ENCODE measurements at places on chromosomes 4 and X. TPM values are rescaled to one million over a fixed set of nuclear protein-coding genes. Genes with fewer than 3 reads are reported as not detected.

GRCh38 chr4:183637461-183637860 lies 21.5 kb downstream of the RWDD4 start:
- H3K27ac ChIP-seq = no peak overlapping the region
- no peak overlapping the region for H3K4me3 ChIP-seq
- DNase-seq = no peak
- no peaks in the 10 kb centered on the region for H3K4me1 ChIP-seq
- H3K36me3 ChIP-seq = no peaks in the 10 kb centered on the region

DNA sequence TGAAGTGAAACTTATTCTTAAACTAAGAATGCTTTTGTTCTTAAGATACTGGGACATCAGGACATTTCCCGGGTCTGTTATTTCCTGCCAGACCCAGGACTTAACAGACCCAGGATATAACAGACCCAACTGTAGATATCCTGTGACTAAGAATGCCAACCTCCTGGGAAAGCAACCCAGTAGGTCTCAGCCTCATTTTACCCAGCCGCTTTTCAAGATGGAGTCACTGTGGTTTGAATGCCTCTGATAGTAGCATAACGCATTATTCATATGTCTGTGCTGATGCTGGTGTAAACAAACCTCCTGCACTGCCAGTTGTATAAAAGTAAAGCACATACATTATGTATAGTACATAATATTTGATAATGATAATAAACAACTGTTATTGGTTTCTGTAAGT lies 185.8 kb upstream of the GPRIN3 start:
- H3K27ac ChIP-seq = no peak overlapping the region
- no peaks in the 10 kb centered on the region for H3K4me1 ChIP-seq
- no peak overlapping the region for H3K4me3 ChIP-seq
- DNase-seq = no peak
- no peaks in the 10 kb centered on the region for H3K27me3 ChIP-seq

GRCh38 chr4:174389439-174389838 lies 105.7 kb downstream of the CEP44 start:
- no peaks in the 10 kb centered on the region for H3K27me3 ChIP-seq
- no peak overlapping the region for H3K4me3 ChIP-seq
- peak; percentile 56 for DNase-seq
- H3K36me3 ChIP-seq = no peaks in the 10 kb centered on the region
- no peak overlapping the region for H3K27ac ChIP-seq

- no peaks in the 10 kb centered on the region for H3K4me1 ChIP-seq
- H3K4me3 ChIP-seq = no peak overlapping the region
- H3K36me3 ChIP-seq = no peaks in the 10 kb centered on the region
- no peaks in the 10 kb centered on the region for H3K27me3 ChIP-seq
- H3K27ac ChIP-seq = no peak overlapping the region
Observed at GRCh38 chrX:150408007-150408406, 44.9 kb downstream of the MAMLD1 start.

GRCh38 chr4:184061582-184061981 lies 156.1 kb downstream of the ENPP6 start:
- H3K36me3 ChIP-seq = no peaks in the 10 kb centered on the region
- peaks cover 12% of the 10 kb centered on the region for H3K4me1 ChIP-seq
- no peaks in the 10 kb centered on the region for H3K27me3 ChIP-seq
- H3K27ac ChIP-seq = no peak overlapping the region
- DNase-seq = no peak

DNA sequence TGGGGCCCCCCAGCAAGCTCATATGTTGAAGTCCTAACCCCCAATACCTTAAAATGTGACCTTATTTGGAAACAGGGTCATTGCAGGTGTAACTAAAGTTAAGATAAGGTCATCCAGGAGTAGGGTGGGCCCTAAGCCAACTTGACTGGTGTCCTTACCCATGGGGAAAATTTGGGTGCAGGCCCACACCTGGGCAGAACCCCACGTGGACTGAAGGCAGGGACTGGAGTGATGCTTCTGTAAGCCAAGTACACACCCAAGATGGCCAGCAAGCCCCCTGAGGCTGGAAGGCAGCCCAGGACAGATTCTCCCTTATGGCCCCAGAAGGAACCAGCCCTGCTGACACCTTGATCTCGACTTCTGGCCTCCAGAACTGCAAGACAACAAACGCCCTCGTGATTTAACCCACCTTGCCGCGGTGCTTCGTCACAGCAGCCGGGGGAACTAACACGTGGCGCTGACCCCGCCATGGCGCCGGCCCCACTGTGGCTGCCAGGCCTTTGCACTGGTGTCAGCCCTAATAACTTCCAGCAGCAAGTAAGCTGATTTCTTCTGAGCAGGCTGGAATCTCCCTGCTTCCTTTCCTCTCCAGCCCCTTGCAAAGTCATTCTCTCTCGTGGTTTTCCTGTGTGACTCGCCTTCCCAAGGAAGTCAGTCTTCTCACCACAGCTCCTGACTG lies 23.2 kb upstream of the MXD4 start:
- H3K27me3 ChIP-seq = no peaks in the 10 kb centered on the region
- peaks cover 5% of the 10 kb centered on the region for H3K36me3 ChIP-seq
- H3K27ac ChIP-seq = no peak overlapping the region

DNA sequence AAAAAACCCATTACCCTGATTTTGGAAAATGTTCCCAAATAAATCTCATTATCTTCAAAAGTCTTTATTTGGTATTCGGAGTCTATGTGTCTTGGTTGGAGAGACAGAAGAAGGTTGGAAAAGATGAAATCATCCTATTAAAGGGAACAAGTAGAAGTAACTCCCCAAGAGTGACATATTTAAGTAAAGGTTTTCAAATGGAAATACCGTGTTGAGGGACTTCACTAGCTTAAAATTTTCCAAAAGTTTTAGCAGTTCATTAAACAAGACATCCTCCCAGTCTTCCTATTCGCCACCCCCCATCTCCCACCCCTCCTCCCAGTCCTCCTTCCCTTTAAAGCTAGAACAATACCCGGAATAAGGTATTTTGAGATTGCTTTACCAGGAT lies 62.7 kb upstream of the CCDC160 start:
- H3K4me1 ChIP-seq = no peaks in the 10 kb centered on the region
- DNase-seq = no peak
- no peaks in the 10 kb centered on the region for H3K36me3 ChIP-seq
- H3K4me3 ChIP-seq = no peak overlapping the region
- H3K27ac ChIP-seq = no peak overlapping the region
- no peaks in the 10 kb centered on the region for H3K27me3 ChIP-seq

- H3K27ac ChIP-seq = no peak overlapping the region
- H3K36me3 ChIP-seq = no peaks in the 10 kb centered on the region
- H3K4me1 ChIP-seq = no peaks in the 10 kb centered on the region
- no peak overlapping the region for H3K4me3 ChIP-seq
- H3K27me3 ChIP-seq = no peaks in the 10 kb centered on the region
- no peak for DNase-seq
Observed at GRCh38 chrX:149205081-149205480, 300.0 kb downstream of the IDS start.

- no peaks in the 10 kb centered on the region for H3K27me3 ChIP-seq
- no peak for DNase-seq
- no peak overlapping the region for H3K4me3 ChIP-seq
- peaks cover 3% of the 10 kb centered on the region for H3K36me3 ChIP-seq
- no peaks in the 10 kb centered on the region for H3K4me1 ChIP-seq
- no peak overlapping the region for H3K27ac ChIP-seq
Observed at GRCh38 chrX:46456125-46456922, 88.9 kb downstream of the ZNF674 start.

GRCh38 chrX:111124418-111124817 lies 28.4 kb downstream of the PAK3 start:
- H3K36me3 ChIP-seq = no peaks in the 10 kb centered on the region
- no peak for DNase-seq
- no peak overlapping the region for H3K27ac ChIP-seq
- H3K27me3 ChIP-seq = no peaks in the 10 kb centered on the region
- no peak overlapping the region for H3K4me3 ChIP-seq

DNA sequence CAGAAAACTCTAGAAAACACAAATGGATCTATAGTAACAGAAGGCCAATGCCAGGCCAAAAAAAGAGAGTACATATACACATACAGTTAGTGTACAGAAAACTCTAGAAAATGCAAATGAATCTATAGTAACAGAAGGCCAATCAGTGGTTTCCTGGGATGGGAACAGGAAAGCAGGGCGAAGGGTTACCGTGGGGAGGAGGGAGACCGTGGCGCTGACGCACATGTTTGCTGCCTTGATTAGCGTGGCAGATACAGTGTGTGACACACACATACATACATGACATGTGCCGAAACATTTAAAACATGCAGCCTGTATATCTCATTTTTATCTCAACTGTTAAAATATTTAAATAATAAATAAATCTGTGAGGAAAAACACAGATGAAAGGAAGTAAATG lies 14.7 kb downstream of the GAK start:
- H3K4me3 ChIP-seq = no peak overlapping the region
- H3K27ac ChIP-seq = no peak overlapping the region
- no peaks in the 10 kb centered on the region for H3K4me1 ChIP-seq
- peaks cover 19% of the 10 kb centered on the region for H3K36me3 ChIP-seq
- DNase-seq = no peak

- no peak for DNase-seq
- H3K4me3 ChIP-seq = no peak overlapping the region
- H3K4me1 ChIP-seq = no peaks in the 10 kb centered on the region
- no peaks in the 10 kb centered on the region for H3K27me3 ChIP-seq
- no peaks in the 10 kb centered on the region for H3K36me3 ChIP-seq
Observed at GRCh38 chr4:8817096-8817812, 54.4 kb downstream of the HMX1 start.

- no peak for DNase-seq
- no peaks in the 10 kb centered on the region for H3K27me3 ChIP-seq
- no peak overlapping the region for H3K27ac ChIP-seq
- peaks cover 7% of the 10 kb centered on the region for H3K4me1 ChIP-seq
Observed at GRCh38 chr4:182280436-182281111, 37.4 kb downstream of the TENM3 start.

BMPR1B gene
- 0.07 TPM for polyA plus RNA-seq

FAAH2 gene
- polyA plus RNA-seq = 2.8 TPM

NWD2 gene
- polyA plus RNA-seq = 0.15 TPM

SATL1 gene
- polyA plus RNA-seq = 0.04 TPM

PDCL2 gene
- not detected for polyA plus RNA-seq

SLC25A43 gene
- polyA plus RNA-seq = 14.9 TPM

Data from small intestine (tissue), 16 donors.